ENCODE measurements at places on chromosomes 16 and 17.

- no peak for DNase-seq
Measured at GRCh38 chr17:79055197-79055596, 19.4 kb upstream of the ENGASE start.

DNA sequence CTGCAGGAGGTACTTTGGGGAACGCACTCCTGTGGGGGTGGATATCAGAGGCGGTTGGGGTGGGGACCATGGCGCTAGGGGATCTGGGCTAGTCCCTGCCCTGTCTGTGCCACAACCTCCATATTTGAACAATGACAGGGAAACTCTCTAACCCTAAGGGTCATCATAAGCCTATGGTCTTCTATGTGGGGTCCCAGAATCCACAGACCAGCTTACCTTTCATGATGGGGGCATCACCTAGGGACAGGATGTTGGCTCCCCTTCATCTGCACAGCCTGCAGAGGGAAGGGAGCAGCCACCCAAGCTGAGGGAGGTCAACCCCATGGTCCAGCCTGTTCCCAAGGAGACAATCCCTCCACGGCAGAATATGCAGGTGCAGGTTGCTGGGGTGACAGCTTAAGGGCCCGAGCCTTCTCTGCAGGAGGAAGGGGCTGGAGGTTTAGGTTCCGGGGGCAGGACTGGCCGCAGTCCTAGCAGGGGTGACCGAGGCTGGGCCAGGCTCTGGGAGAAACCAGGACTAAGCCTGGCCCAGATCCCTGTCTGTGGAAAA is 1.7 kb downstream of the ORAI3 start:
- DNase-seq = no peak

GRCh38 chr17:75109407-75110233 is at the start of gene ARMC7:
ARMC7 (plus strand) TSS chr17:75109969; CDS start chr17:75110289, 320 bp downstream.
- DNase-seq = peak; percentile 91

DNA sequence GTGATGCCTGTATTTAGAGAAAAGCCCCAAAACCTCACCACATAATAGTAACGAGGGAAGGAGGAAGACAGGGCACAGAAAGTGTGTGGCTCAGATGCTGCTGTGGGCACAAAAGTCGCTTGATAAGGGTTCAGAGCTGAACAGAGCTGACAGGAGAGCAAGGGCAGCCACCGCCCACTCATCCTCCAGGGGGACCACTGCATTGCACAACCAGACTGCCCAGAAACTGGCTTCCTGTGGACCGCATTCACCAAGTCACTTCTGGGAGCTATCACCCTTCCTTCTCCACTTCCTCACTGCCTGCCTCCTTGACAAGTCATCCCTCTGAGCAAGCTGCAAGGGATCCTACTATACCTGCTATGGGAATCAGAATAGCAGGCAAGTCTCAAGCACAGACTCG is 512.4 kb upstream of the CDH11 start:
- no peak for DNase-seq

- no peak for DNase-seq
Measured at GRCh38 chr16:4495766-4496165, 19.6 kb downstream of the HMOX2 start.

DNA sequence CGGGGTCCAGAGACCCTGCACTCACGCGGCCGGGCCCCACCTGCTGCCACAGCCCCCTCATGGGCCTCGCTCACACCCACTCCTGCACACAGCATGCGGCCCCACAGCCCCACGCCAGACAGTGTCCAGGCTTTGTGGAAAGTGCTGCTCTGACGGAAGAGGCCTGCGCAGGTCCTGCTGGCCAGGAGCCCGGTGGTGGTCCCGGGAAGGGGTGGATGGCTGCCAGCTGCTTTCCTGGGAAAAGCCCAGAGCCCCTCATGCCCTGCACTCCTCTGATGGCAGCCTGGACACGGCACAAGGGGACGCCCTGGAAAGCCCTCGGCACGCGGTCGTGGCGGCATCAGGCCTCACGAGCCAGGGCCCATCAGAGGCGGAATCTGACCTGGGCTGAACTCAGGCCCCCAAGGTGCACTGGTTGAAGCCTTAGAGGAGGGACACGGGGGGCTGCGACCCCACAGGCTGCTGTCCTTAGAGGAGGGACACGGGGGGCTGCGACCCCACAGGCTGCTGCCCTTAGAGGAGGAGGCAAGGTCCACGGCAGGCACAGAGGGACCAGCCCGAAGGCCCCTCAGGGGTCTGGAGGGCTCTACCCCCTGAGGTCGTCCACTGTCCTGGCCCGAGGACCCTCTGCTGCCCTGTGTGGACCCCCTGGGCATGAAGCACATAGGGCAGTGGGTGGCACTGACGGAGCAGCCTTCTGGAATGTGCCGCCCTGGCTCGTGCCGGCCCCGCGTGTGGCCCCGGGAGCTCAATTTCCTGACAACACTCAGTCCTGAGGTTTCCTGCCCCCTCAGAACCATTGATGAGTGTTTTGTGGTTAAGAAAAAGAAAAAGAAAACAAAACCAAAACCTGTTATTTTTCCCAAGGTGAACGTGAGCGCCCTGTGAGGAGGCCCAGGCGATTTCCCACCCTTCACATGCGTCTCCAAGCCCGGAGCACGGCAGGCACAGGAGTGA is 22.1 kb downstream of the SOX8 start:
- peak; percentile 68 for DNase-seq

GRCh38 chr17:44793885-44794842 is 35.4 kb downstream of the ADAM11 start:
- DNase-seq = no peak

GRCh38 chr17:55295411-55296170 is 30.8 kb downstream of the HLF start:
- DNase-seq = peak; percentile 60

DNA sequence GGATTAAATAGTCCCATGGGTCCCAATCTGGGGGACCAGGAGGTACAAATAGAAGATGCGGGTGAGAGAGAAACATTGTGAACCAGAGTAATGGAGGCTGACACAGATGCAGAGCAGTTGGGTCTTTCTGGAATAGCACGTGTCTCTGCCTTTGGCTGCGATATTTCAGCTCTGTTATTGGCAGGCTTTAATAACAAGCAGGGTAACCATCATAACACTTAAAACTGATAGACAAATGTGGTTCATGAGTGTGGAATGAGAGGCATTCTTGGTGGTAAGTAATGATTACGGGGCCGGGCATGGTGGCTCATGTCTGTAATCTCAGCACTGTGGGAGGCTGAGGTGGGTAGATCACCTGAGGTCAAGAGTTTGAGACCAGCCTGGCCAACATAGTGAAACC is 110.3 kb downstream of the SNX29 start:
- DNase-seq = no peak

- no peak for DNase-seq
Measured at GRCh38 chr16:17519101-17519955, 48.6 kb upstream of the XYLT1 start.

- no peak for DNase-seq
Measured at GRCh38 chr17:61404913-61405685, 5.5 kb downstream of the TBX2 start.

- no peak for DNase-seq
Measured at GRCh38 chr17:59684967-59685366, 22.3 kb downstream of the PTRH2 start.

DNA sequence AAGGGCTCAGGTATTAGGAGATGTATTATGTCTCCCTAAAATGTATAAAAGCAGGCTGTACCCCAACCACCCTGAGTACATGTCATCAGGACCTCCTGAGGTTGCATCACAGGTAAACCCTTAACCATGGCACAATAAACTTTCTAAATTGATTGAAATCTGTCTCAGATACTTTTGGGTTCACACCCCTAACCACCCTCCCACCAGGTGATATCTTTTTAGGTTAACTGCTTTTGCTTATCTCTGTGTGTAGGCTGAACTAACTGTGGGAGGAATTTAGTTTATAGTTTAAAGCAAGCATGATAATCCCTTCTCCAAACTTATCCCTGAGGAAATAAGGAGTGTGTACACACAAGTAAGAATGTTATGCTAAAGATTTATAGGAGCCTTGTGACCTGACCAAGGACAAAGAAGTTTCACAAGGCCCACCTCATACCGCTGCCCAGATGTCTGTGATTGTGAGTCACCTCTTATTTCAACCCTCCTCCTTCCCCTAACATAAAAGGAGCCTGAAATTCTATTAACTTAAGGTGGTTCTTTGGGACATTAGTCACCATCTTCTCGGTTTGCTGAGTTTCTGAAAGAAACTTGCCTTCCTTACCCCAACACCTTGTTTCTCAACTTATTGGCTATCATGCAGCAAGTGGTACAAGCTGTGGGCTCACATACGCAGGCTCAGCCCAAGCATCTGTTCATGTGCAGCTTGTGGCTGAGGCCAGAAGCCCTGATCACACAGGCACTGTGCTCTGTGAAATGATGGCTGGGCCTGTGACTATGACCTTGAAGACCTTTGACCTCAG is 11.3 kb downstream of the PRSS22 start:
- no peak for DNase-seq

DNA sequence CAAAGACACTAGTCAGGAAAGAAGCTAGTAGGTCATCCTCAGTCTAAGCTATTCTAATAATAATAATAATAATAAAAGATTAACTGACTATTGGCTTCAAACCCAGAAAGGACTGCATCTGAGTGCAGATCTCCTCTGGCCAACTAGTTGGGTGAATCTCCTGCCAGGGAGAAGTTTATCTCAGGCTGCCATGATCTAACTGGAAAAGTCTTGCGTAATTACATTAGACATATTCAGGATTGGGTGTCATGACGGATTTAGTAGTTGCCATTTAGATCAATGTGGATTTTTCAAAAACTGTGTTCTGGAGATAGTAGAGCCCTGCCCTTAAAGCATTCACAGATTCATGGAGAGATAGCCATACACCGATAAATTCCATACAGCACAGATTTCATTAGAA is 69.5 kb downstream of the KIF2B start:
- no peak for DNase-seq

- DNase-seq = no peak
Measured at GRCh38 chr16:29014561-29015069, 29.8 kb downstream of the LAT start.

- DNase-seq = peak; percentile 54
Measured at GRCh38 chr16:81696961-81697615, 82.0 kb upstream of the PLCG2 start.

GRCh38 chr16:86608301-86608747 is 30.0 kb downstream of the FOXL1 start:
- no peak for DNase-seq

GRCh38 chr17:78290721-78291120 is 59.3 kb downstream of the TMEM235 start:
- no peak for DNase-seq

GRCh38 chr17:17361867-17362539 is 58.8 kb downstream of the NT5M start:
- no peak for DNase-seq

DNA sequence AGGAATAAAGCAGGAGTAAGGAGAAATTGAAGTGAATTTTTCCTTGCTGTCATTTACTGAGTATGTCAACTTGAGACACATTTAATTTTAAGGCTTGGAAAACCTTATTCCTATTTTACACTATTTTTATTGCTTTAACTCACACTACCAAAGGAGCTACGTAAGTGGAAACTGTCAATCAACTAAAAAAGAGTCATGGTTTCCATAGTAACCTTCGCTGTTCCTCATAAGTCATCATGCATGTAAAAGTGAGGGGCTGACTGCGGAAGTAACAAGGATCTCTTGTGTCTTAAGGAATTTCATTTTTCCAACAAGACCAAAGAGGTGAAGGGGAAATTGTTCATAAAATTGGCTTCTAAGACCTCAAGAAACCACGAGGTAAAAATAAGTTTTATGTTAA is 516.2 kb upstream of the CA10 start:
- no peak for DNase-seq

DNA sequence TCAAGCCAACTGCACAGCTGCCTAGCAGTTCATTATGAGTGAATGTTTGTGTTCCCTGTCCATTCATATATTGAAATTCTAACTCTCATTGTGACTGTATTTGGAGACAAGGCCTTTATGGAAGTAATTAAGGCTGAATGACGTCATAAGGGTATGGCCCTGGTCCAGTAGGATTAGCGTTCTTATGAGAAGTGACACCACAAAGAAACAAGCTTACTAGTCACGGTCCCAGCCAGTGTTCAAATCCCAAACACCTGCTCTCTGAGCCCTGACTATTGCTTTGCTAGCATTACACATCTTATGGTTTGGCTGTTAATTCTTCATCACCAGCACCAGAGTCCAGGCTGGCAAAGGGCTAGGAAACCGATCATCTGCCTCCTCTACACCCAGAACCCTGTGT is 2.2 kb downstream of the ZNF668 start:
- DNase-seq = no peak

DNA sequence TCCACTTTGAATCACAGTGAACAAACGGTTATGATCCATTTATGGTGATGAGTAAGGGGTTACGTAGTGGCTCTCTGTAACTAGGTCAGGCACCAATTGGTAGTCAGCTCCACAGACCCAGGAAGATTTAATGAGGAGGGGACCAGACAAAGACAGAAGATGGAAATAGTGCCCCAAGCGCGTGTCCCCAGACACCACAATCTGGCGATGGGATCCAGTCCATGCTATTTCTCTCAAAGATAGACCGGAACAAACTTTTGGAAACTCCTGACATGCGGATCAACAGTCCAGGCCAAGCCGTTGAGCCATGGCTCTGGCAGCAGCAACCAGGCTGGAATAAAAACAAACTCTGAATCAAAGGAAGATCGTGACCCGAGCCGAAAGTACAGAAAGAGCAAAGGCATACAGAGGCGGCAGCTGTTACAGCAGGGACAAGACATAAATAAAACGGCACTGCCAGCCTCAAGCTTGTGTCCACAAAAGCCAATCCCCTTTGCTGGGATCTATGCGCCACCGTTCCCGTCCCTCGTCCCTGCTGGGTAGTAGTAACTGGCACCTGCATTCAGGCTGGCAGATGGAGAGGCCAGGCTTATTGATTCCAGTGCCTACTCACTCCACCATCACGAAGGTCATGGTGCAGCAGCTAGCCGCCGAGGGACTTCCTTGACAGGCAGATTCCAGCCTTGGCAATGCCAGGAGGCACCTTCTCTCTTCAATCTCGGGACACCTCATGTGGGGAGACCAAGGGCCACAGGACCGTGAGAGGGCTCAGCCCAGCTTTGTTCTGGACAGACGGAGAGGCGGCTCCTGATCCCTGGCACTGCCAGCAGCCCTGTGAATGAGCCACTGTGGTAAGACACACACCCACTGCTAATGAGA is 50.2 kb downstream of the CDH11 start:
- DNase-seq = no peak

GRCh38 chr17:45160447-45161287 is 1.0 kb upstream of the HEXIM2 start:
- DNase-seq = peak; percentile 44

- DNase-seq = peak; percentile 84
Measured at GRCh38 chr17:34998205-34998604, 17.9 kb downstream of the LIG3 start.

All from activated CD4-positive, alpha-beta T cell treated with anti-CD3 and anti-CD28 coated beads, Interleukin-2, amount 10 ng/mL, durations not matched to agents 7 days and 5 days (primary cell).